ENCODE measurements at places on chromosomes 16 and 17. TPM values are rescaled to one million over a fixed set of nuclear protein-coding genes. Genes with fewer than 3 reads are reported as not detected.

Gene ASGR2
- 0.10 TPM for polyA plus RNA-seq

DNA sequence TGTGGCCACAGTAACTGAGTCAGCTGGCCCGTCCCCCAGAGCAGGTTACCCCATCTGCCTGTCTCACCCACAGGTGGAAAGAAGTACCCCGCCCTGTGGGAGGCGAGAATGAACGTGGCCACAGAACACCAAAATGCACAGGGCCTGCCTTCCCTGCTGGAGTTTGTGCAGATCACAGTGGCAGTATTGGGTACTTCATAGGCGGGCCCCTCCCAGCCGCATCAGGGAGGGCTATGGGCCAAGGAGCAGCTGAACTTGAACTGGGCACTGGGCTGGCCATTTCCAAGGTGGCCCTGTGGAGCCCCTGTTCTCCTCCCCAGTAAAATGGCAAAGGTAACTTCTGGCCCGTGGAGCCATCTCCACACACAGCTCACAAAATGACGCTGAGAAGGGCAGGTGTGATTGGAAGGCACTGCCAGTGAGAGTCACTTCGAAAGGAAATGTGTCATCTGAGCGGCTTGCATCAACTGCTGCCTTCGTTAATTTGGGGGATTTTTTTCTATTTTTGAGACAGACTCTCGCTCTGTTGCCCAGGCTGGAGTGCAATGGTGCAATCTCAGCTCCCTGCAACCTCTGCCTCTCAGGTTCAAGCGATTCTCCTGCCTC is 162.9 kb downstream of the ENGASE start:
- no peak for DNase-seq

DNA sequence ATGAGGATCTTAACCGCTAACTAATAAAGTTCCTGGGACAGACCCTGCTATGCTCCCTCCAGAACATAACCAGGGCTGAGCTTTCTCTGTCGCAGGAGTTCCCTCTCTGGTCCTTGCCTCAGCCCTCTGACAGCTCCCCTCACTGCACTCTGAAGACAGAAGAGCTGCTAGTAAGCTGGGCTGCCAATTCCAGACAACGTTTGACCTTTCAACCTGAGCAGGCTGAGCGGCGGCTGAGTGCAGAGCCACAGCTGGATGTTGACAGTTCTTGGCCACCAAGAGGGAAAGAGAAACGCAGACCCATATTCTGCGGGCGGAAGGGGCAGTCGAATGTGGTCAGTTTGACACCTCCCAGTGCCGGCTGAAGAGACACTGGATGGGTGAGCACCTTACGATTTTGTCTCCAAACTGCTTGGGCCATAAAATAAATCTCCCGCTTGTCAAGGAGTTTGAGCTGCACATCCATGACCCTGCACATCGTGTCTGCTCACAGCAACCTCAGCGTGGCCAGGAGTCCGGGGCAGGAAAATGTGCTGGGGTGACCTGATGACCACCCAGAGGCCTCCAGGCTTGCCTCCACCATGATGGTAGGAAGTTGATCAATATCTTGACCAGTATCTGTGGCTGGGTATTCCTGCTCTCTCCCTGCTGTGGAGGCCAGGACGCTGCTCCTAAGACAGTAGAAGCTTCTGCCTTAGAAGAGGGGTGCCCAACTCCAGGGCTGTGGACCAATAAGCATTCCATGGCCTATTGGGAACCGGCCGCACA is 209.2 kb downstream of the PARN start:
- DNase-seq: no peak

GRCh38 chr16:76293980-76294379 is 16.8 kb downstream of the CNTNAP4 start:
- peak; percentile 10 for DNase-seq

Gene CLDN7
- 0.99 TPM for polyA plus RNA-seq

DNA sequence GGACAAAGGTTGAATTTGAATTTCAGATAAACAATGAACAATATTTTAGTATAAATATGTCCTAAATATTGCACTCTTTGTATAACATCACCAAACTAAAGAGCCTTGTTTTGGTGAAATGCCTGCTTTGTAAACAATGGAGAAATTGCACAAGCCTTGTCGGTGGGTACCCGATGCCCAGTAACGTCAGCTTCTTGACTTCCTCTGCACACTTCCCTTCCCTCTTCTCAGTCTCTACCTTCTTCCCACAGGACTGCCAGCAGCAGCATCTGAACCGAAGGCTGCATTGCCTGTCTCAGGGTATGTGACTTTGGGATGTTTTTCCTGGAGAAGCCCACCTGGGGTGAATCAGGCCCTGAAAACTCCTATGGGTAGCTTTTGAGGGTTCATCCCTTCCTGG is 113.9 kb downstream of the UTP18 start:
- no peak for DNase-seq

- DNase-seq: peak; percentile 54
These were observed 34.8 kb upstream of the NDRG4 start for GRCh38 chr16:58464916-58465731.
